ENCODE measurements at places on chromosomes 3 and 15. TPM values are rescaled to one million over a fixed set of nuclear protein-coding genes. Genes with fewer than 3 reads are reported as not detected.

The RPP25 gene
- 21.1 TPM for total RNA-seq

The PTX3 gene
- 1.7 TPM for total RNA-seq

The ABCF3 gene
- 50.2 TPM for total RNA-seq

The ZNF80 gene
- total RNA-seq: not detected

The BMF gene
- total RNA-seq: 29.8 TPM

The PEX5L gene
- 0.35 TPM for total RNA-seq

The ALS2CL gene
- total RNA-seq: 11.4 TPM

The HOMER2 gene
- 54.5 TPM for total RNA-seq

The RTP1 gene
- not detected for total RNA-seq

The NUTM1 gene
- total RNA-seq: 0.15 TPM

The CADM2 gene
- 0.15 TPM for total RNA-seq

The SLC51B gene
- total RNA-seq: not detected

The HYKK gene
- total RNA-seq: 6.1 TPM

The LAMB2 gene
- 875 TPM for total RNA-seq

The CYP11A1 gene
- total RNA-seq: 5.4 TPM

DNA sequence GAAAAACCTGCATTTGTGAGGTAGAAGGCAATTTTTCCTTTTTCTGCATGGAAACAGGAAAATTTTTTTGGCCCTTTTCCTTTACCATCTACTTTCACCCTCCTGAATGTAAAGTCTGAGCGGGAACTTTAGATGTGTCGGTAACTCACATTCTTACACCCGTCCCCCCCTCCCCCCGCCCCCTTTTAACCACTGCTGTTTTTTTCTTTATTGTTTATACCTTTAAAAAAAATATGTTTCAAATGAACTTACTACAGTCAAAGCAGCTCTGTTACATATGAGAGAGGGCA, 487 bp upstream of the HES1 start:
- H3K36me3 ChIP-seq: no peaks in the 10 kb centered on the region
- H3K4me3 ChIP-seq: peak overlapping the region; percentile 37
- no peaks in the 10 kb centered on the region for H3K27me3 ChIP-seq
- peak overlapping the region; percentile 98 for H3K27ac ChIP-seq
- H3K4me1 ChIP-seq: peaks cover 37% of the 10 kb centered on the region

- H3K4me1 ChIP-seq: peaks cover 28% of the 10 kb centered on the region
- no peaks in the 10 kb centered on the region for H3K36me3 ChIP-seq
- peak overlapping the region; percentile 99 for H3K27ac ChIP-seq
- H3K27me3 ChIP-seq: no peaks in the 10 kb centered on the region
These were observed 829 bp upstream of the SKIL start for GRCh38 chr3:170356596-170357175.

DNA sequence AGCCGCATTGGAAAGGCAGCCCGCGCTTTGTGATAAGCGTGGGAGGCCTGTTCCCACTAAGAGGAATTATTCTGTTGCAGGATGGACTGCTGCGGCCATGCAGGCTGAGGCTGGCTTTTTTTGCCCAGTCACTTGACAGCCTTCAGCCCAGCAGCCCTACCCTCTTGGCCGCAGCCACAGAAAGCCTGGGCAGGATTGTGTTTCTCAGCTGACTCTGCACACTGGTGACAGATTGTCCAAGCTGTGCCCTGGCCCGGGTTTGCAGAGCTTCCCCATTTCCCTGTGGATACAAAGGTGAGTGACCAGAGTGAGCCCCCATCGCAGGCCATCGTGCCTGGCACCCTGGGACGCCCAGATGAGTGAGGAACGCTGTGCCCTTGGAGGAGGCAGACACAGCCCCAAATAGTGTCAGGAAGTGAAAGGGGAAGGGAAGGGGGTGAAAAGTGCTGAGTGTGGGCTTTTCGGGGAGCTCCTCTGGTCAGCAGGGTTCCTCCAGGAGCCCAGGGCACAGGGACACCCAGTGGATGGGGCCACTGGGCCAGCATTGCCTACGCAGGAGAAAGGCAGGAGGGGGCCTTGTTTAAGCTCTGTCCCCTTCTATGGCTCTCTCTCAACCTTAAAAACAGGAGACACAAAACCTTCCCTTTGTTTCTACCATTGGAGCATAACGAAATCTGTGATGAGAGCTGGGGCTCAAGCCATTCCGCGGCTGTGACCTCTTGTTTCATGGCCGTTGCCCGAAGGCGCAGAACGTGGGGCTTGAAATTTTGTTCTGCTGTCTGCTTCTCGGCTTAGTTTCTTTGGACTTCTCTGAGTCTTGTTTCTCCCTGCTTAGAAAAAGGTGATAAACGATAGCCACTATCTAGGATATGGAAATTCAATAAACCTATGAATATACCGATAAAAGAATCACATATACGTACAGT, 91.5 kb upstream of the MEF2A start:
- H3K36me3 ChIP-seq: no peaks in the 10 kb centered on the region
- H3K4me3 ChIP-seq: no peak overlapping the region
- peak overlapping the region; percentile 77 for H3K27ac ChIP-seq
- no peaks in the 10 kb centered on the region for H3K27me3 ChIP-seq
- H3K4me1 ChIP-seq: peaks cover 30% of the 10 kb centered on the region
- DNase-seq: peak; percentile 34

DNA sequence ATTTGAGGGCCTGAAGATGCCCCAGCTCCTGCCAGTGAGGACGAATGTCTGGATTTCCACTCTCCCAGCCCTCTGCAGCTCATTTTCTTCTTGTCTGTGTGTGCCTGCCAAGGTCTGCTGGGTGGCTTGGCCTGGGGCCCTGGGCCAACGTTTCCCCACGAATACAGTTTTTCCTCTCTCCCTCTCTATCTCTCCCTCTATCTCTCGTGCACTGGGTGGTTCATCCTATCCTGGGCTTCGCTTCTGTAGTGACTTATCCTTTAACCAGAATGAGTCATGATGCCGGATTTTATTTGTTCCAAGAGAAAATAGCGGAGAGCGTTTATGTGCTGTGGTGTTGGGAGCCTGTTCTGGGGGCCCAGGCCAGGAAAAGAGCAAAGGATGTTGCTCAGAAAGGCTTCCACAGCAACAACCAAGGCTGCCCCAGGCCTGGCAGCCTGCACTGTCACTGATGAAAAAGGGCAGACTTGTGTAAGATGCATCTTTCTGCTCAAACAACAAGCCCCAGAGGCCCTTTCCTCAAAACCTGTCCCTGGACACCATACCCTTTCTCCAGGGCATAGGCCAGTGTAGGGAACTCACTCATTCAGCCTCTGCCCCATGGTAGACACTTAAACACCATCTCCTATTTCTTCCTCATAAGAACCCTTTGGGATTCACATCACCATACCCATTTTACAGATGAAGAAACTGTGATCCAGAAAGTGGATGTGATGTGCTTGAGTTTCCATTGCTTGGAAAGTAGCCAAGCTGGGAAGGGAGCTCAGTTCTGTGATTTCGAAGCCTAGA, 47.3 kb downstream of the ITGA11 start:
- DNase-seq: peak; percentile 94
- no peaks in the 10 kb centered on the region for H3K36me3 ChIP-seq
- no peak overlapping the region for H3K4me3 ChIP-seq
- peaks cover 2% of the 10 kb centered on the region for H3K27me3 ChIP-seq
- H3K27ac ChIP-seq: no peak overlapping the region
- no peaks in the 10 kb centered on the region for H3K4me1 ChIP-seq

DNA sequence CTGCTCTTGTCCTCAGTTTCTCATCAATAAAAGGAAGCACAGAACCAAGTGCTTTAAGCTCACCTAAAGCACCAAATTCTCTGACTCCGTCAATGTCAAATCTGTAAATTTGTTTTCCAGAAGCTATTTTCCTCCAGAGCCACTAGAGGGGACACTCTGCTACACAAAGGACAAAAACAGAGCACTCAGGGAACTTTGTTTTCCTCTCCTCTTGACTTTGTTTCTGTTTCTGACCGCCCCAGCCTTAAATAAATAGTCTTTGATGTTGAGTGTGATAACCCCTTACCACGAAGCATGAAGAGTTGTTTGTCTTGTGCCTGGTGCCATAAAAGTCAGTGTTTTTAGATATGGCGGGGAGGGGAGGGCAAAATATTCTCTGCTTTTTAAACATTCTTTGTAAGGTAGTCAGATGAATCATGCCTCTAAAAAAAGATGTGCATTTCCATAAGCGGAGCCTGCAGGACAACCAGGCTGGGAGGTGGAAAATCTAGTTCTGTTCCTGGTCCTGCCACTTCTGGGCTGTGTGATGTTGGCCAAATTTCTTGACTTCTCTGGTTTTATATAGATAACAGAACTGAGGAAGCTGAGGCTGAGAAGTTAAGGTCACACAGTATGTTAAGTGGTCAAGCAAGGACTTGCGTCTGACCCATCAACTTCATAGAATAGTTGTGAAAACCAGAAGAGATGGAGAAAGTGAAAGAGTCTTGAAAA, 7.3 kb upstream of the ZBTB38 start:
- H3K27ac ChIP-seq: no peak overlapping the region
- no peak overlapping the region for H3K4me3 ChIP-seq
- H3K27me3 ChIP-seq: no peaks in the 10 kb centered on the region
- peak; percentile 63 for DNase-seq
- no peaks in the 10 kb centered on the region for H3K4me1 ChIP-seq

DNA sequence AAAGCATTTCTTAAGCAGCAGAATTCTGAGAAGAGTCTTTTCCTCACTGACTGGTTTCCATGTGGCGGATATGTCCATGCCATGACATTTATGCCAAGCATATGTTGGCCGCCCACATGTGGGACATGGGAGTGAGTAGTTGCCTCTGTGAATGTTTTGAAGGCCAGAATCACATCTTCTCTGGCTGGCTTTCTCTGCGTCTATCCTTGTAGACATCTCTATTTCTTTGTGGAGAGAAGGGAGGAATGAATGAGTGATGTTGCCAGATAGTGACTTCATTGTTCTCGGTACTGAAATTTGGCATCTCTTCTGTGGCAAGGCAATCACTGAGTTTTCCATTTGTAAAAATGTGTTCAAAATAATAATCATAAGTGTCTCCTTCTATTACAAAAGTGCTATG, 316.0 kb downstream of the CLSTN2 start:
- H3K27ac ChIP-seq: no peak overlapping the region
- H3K27me3 ChIP-seq: no peaks in the 10 kb centered on the region
- H3K36me3 ChIP-seq: no peaks in the 10 kb centered on the region
- no peaks in the 10 kb centered on the region for H3K4me1 ChIP-seq
- H3K4me3 ChIP-seq: no peak overlapping the region

- DNase-seq: peak; percentile 48
- H3K36me3 ChIP-seq: no peaks in the 10 kb centered on the region
- no peaks in the 10 kb centered on the region for H3K27me3 ChIP-seq
- H3K27ac ChIP-seq: no peak overlapping the region
- H3K4me3 ChIP-seq: no peak overlapping the region
- peaks cover 22% of the 10 kb centered on the region for H3K4me1 ChIP-seq
These were observed 75.2 kb downstream of the NEO1 start for GRCh38 chr15:73127302-73127936.

GRCh38 chr3:159629329-159630084, 359.1 kb upstream of the IL12A start:
- H3K27me3 ChIP-seq: no peaks in the 10 kb centered on the region
- H3K4me3 ChIP-seq: no peak overlapping the region
- H3K4me1 ChIP-seq: peaks cover 4% of the 10 kb centered on the region
- H3K27ac ChIP-seq: no peak overlapping the region

- H3K36me3 ChIP-seq: no peaks in the 10 kb centered on the region
- no peak overlapping the region for H3K4me3 ChIP-seq
- H3K4me1 ChIP-seq: no peaks in the 10 kb centered on the region
- no peaks in the 10 kb centered on the region for H3K27me3 ChIP-seq
These were observed 104.0 kb upstream of the SMAD3 start for GRCh38 chr15:66961407-66961884.

DNA sequence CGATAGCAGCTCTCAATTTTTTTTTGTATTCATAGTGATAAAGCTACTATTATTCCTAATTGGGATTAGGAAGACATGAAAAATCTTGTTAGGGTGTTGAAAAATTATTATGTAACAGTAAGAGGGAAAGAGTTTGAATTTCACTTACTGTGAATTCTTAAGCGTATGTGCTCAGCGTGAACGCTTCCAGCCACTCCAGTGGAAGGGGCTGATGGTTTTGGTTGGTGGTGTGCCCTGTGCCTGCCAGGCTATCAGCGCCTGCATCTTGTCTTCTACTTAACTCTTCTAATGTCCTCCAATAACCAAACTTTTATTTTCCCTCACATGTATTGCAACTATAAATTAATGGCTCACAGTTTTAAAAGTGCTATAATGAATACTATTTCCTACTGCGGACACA, 22.5 kb downstream of the CDIN1 start:
- no peaks in the 10 kb centered on the region for H3K27me3 ChIP-seq
- H3K27ac ChIP-seq: peak overlapping the region; percentile 89
- H3K4me1 ChIP-seq: peaks cover 88% of the 10 kb centered on the region
- H3K4me3 ChIP-seq: no peak overlapping the region

- H3K4me3 ChIP-seq: no peak overlapping the region
- no peak overlapping the region for H3K27ac ChIP-seq
- no peak for DNase-seq
These were observed 364.7 kb upstream of the TGFBR2 start for GRCh38 chr3:30241721-30242120.

GRCh38 chr3:120471643-120472042, 20.9 kb upstream of the FSTL1 start:
- no peaks in the 10 kb centered on the region for H3K4me1 ChIP-seq
- H3K36me3 ChIP-seq: no peaks in the 10 kb centered on the region
- DNase-seq: peak; percentile 62
- no peaks in the 10 kb centered on the region for H3K27me3 ChIP-seq
- no peak overlapping the region for H3K27ac ChIP-seq
- no peak overlapping the region for H3K4me3 ChIP-seq

GRCh38 chr15:91769476-91769875, 84.0 kb upstream of the SLCO3A1 start:
- H3K27me3 ChIP-seq: no peaks in the 10 kb centered on the region
- no peak overlapping the region for H3K4me3 ChIP-seq
- H3K4me1 ChIP-seq: no peaks in the 10 kb centered on the region
- H3K36me3 ChIP-seq: no peaks in the 10 kb centered on the region

Measured in cardiac muscle cell (in vitro differentiated cells and primary cell).